Neural cell (in vitro differentiated cells): ENCODE measurements at places on chromosomes 3 and 15. TPM values are rescaled to one million over a fixed set of nuclear protein-coding genes. Genes with fewer than 3 reads are reported as not detected.

TRPM7 gene
- polyA plus RNA-seq = 30.7 and 35.3 TPM in 2 replicates

ITIH1 gene
- polyA plus RNA-seq = not detected in 2 replicates

BCHE gene
- 2.0 and 2.6 TPM in 2 replicates for polyA plus RNA-seq

MAPK6 gene
- 127 and 140 TPM in 2 replicates for polyA plus RNA-seq

MUC4 gene
- polyA plus RNA-seq = not detected in 2 replicates
